ENCODE measurements at places on chromosomes 7 and 10.

- DNase-seq: no peak
These were observed 49.3 kb downstream of the DENND11 start for GRCh38 chr7:141652691-141653090.

GRCh38 chr10:123156078-123156477, 1.9 kb downstream of the BUB3 start:
- DNase-seq: no peak

DNA sequence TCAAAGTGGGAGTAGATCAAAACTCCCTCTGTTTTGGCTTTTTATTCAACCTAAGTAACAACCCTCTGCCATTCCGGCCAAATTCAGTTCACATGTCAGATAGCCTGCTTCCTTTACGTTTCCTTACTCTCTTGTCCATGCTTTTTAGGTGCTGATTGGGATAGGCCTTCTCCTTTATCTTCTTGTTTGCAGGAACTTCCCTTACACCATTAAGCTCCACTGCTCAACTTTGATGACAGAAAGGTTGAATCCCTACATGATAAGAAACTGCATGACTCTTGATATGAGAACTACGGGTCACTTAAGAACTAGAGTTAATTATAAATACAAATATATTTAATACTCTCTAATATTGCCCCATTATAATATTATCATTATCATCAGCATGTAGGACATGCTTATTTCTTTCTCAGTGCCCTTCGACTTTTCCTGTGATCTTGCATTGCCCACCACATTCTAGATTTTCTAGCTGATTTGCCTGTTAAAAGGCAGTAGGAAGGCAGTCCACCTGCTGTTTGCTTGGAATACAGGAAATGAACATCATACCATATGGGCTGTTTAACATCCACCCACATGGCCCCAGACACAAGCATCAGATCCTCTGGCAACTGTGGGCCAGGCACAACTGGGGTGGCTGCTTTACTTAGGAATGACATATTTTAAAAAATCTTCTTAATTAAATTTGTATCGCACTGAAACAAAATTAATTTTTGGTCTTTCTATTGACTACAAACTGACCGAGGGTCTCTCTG, 59.7 kb upstream of the CCDC6 start:
- no peak for DNase-seq

DNA sequence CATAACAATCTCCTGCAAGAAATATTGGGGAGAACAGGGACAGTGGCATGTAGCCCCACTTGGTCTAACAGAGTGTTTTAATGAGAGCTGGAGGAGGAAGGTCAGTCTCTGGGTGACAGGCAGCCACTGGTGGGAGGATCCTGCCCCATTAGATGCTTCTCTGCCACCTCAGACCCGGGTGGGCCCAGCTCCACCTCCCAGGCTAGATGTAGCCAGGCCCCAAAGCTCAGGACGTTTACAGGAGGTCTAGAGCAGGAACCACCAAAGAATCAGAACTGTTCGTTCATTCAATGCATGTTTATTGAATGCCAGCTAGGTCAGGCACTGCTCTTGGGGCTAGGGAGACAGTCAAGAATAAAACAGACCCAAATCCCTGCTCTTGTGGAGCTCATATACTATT, 28.4 kb upstream of the GPNMB start:
- DNase-seq: no peak

- DNase-seq: no peak
These were observed 45.5 kb upstream of the GATA3 start for GRCh38 chr10:8009031-8009430.

- DNase-seq: peak; percentile 38
These were observed 87.3 kb upstream of the TES start for GRCh38 chr7:116122972-116123595.

Data from Jurkat, Clone E6-1 (cell line).